ENCODE measurements at places on chromosomes 16 and 17.

DNA sequence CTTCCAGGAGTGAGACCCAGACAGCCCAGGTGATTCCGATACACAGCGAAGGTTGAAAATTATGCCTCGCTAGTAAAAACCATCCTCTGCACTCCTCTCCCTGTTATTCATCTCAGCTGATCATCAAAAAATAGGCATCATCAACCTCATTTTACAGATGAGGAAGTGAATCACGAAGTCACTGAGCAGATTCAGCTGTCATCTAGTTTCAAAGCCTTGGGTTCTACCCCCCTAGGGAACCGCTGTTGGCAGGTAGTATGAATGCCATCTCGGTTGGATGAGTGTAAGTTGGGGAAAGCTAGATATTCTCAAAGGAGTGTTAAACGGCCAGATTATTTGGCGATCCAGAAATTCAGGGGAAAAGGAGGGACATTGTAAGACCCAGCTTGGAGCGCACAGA is 2.0 kb downstream of the CRYM start:
- DNase-seq = no peak

DNA sequence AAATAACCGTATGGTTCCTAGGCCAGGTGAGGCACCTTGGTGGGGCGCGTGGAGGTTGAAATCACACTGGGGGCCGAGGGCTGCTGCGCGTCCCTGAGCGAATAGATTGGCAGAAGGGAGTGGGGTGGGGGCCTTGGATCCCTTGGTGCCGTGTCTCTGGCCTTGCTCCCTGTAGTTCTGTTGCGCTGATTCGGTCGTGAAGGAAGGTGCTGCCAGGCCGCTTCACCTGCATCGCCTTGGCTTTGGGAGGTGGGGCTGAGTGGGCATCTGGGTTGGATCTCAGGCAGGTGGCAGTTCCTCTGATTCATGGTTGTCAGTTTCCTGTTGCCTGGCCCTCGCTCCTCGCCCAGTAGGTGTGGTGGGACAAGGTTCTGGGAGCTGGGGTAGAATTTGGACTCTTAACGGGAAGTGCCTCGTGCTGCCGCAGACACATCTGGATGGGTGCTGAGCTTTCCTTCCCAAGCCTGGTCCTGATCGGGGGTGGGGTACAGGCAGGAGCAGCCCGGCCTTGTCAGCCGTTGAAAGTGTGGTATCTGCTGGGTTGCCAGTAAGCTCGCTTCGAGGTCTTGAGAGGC is 30.1 kb downstream of the PGS1 start:
- no peak for DNase-seq

GRCh38 chr17:55285340-55286301 is 20.9 kb downstream of the HLF start:
- peak; percentile 39 for DNase-seq

- no peak for DNase-seq
Measured at GRCh38 chr16:60681043-60681442, 1355.2 kb downstream of the CDH8 start.

GRCh38 chr17:222172-222571 is 40.7 kb upstream of the DOC2B start:
- DNase-seq = no peak

DNA sequence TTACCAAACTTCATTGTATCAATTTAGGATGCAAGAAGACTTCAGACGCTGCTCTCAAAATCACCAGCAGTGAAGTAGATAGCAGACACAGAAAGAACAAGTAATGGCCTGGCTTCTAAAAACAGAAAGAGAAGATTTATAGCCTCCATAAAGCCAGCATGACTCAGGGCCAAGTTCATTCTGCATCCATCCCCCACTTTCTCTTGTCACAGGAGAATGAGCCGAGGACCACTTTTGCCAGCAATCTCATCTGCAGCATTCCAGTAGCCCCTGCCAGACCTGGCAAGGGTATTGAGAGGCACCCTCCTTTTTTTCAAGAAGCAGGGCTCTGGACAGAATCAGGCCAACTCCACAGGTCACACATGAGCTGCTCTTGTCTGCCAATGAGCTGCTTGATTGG is 355.4 kb upstream of the SOX9 start:
- no peak for DNase-seq

DNA sequence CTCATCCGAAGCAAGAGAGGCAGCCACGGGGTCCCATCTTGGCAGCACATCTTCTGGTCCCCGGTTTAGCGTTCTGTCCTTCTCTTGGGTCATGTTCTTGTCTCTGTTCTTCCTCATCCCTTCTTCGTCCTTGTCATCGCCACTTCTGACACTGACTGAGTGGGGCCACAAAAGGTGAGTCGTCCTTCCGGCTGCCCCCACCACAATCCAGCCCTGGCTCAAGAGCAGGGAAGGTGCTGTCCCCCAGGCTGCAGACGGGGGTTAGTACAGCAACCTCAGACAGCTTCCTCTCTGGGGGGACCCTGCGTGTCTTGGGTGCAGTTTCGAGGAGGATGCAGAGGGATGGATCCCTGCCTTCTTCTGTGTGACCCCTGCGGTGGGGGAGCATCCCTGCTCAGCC is 21.8 kb downstream of the NAA60 start:
- no peak for DNase-seq

DNA sequence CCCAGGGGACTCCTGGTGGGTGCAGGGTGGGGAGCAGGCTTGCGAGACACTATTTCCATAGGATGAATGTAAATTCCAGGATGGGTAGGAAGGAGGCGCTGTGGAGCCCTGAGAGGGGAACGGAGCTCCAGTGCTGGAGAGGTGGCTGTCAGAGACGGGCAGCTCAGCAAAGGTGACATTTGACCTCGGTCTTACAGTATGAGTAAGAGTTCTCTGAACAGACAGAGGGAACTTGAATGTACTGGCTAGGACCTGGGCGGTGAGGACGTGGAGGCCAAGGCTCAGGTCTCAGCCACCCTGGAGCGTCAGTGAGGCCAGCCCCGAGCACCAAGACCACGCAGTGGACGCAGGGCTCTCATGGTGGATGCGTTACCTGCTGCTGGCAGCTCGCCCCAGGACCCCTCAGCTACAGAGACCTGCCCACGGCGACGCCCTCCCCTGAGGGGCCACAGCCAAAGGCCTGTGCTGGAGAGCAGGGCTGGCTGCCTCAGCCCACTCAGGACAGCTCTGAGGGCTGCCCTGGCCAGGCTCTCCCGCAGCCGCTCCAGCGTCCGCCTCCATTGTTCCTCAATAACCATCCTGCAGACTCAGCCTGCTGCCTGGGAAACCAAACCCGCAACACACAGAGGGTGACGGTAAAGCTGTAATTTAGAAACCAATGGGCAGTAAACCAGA is 65.9 kb upstream of the TNRC6C start:
- no peak for DNase-seq

GRCh38 chr16:51429041-51429440 is 278.0 kb upstream of the SALL1 start:
- no peak for DNase-seq

DNA sequence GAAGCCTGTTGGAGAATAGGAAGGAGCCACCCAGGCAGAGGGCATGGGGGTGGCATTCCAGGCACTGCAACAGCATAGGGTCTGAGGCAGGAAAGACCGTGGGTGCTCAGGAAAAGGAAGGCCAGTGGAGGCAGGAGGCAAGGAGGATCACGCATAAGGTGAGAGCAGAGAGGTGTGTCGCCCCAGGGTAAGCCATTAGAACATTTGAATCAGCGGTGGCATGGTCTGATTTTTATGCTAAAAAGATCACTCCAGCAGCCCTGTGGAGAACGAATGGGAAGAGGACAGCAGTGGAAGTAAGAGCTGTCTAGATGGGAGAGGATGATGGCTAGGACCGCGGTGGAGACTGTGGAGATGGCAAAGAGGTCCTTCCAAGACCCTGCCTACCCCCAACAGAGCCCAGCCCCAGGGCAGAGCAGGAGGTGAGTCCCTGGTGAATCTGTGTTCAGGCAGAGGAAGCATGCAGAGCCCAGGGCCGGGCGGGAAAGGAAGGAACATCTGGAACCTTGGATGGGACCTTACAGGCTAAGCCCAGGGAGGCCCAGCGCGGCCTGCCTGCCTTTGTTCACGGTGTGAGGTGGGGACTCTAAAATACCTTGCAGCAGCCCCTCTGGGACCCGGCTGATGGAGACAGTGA is 7.8 kb downstream of the LPO start:
- DNase-seq = no peak

DNA sequence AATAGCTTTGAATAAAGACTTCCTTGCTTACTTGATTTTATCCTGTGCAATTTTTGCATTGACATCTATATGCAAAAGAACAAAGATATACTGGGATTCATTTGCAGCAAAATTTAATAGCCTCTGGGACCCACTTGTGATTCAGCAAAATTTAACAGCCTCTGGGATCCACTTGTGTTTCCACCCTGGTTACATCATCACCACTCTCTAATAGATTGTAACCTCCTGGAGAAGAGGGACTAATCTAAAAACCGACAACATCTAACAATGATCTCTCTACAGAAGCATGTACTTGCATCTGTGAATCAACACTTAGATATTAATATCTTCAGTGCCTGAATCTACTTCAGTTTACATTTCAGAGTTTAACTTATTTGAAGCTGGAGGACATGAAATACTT is 202.0 kb upstream of the CPHXL start:
- DNase-seq = no peak

DNA sequence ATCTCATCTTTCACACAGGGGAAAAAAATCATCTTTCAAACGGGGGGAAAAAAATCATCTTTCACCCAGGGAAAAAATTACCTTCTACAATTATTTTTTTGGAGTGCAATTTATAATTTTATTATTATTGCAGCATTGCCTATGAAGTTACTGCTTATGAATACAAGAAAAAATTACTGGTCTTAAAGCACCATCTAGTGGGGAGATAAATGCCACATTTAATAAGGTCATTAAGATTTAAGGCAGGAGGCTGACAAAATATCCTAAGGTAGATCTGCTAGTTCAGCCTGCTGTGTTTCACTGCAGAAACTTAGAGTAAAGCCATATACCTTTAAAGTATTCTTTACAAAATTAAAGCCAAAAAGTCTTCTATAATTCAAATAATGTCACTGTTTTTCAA is 13.7 kb downstream of the SHCBP1 start:
- DNase-seq = peak; percentile 22
